ENCODE measurements at places on chromosomes 6 and 20.

GRCh38 chr6:94050515-94050914, 631.2 kb upstream of the EPHA7 start:
- no peak for DNase-seq

GRCh38 chr6:2854396-2854982, 12.8 kb upstream of the SERPINB1 start:
- DNase-seq, result peak; percentile 77

GRCh38 chr6:121764493-121764892, 329.0 kb downstream of the GJA1 start:
- DNase-seq, result no peak

- no peak for DNase-seq
Observed at GRCh38 chr20:38255393-38255792, 5.1 kb downstream of the KIAA1755 start.

GRCh38 chr6:128415387-128415786, 105.0 kb downstream of the PTPRK start:
- DNase-seq, result no peak

DNA sequence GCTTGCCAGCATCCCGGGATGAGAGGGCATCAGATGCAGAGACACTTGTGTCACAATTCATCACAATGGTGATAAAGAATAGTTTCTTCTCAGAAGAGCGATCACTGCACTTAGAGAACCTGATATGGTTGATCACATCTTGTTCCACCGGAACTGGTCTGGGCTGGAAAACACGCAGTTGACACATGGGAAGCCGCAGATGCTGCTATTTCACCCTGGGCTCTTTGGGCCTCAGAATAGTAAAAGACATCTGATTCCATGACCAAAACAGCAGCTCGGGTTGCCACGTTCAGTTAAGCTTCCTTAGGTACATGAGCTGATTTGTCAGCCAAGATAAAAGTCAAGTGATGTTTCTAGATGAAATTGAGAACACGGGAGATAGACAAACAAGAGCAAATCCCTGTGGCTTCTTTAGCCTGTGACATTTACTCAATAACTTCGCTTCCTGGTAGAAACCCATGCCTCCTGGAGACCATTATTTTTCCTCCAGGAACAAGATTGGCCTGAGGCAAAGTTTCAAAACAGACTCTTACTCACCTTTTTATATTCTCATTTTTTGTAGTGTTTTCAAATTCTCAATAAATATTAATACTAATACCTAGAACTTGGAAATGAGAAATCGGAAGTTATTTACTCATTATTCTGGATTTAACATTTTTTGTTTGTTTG, 59.4 kb downstream of the TRMT6 start:
- DNase-seq, result no peak

DNA sequence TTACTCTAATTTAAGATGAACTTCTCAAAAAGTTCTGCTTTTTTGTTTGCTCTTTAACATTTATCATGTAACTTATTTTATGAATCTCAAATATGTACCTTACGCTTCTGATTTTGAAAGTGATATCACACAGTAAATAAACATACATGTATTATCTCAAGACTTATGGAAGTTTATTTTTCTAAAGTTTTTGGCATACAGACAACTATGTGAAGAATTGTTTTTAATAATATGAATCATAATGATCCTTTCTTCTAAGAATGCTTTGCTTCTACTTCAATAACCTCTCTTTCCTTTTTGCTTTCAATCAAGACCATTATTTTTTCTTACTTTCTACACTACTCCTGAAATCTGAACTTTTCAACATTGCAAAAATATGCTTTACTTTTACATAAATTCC, 816.4 kb downstream of the EYS start:
- no peak for DNase-seq

DNA sequence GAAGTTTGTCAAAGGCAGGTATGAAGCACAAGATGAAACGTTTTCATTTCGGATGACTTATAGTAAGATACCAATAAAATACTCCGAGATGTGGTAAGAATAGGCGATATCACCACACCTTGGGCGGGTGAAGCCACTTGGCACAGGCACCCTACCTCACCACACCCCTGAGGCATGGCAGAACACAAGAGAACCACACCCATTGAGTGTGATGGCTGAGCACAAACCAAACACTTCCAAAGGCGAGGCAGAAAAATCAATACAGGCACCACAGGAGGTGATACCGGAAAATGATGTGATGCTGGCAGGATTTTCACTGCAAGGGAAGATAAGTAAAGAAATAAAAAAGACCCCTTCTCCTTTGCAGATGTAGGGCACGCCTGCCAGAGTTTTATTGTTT, 332.9 kb upstream of the PRDM1 start:
- no peak for DNase-seq

DNA sequence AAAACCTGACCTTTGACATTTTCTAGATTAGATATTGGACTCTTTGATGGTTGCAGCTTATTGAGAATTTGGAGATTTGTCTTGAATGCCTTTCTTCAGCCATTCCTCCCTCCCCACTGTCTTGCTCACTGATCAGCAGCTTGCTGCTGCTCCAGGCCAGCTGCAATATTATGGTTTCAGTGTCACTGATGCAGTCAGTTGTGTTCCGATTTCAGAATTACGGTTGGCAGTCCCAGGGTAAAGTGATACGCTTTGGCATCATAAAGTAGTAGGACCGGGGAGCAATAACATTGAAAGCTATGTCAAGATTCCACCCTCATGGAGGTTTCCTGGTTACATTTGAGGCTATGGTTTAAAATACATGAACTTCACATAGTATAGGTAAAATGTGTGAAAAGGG, 152.6 kb downstream of the BCKDHB start:
- no peak for DNase-seq

DNA sequence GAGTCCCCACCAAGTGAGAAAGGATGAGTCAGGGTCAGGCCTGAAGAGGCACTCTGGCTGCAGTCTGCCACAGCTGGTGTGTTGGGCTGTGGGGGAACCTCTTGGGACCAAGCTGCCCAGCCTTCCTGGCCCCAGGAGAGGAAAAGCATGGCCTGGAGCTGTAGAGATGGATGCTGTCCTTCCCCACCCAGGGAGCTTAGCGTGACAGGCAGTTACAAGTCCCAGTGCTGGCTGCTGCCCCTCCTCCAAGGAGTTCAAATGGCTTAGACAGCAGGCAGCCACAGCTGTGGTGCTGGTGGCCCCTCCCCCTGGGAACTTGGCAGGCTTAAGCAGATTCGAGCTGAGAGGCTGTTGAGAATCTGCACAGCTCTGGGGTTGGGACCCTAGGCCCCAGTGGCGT, 253.2 kb downstream of the PLCB1 start:
- no peak for DNase-seq

DNA sequence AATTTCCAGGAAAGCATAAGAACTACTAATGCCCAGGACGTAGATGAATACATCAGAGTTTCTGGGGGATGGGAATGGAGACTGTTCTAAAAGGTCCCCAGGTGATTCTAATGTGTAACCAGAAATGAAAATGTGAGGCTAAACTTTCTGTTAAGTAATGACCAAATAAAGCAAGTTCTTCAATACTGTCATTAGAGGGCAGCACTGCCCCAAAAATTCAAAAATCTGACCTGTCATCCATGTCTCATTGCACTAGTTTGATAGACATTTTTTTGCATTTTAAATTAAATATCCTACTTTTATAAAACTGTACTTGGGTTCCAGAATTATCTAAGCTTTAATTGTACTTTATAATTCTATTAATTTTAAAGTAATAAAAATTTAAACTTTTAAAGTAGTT, 94.9 kb downstream of the RFX6 start:
- DNase-seq, result peak; percentile 31

DNA sequence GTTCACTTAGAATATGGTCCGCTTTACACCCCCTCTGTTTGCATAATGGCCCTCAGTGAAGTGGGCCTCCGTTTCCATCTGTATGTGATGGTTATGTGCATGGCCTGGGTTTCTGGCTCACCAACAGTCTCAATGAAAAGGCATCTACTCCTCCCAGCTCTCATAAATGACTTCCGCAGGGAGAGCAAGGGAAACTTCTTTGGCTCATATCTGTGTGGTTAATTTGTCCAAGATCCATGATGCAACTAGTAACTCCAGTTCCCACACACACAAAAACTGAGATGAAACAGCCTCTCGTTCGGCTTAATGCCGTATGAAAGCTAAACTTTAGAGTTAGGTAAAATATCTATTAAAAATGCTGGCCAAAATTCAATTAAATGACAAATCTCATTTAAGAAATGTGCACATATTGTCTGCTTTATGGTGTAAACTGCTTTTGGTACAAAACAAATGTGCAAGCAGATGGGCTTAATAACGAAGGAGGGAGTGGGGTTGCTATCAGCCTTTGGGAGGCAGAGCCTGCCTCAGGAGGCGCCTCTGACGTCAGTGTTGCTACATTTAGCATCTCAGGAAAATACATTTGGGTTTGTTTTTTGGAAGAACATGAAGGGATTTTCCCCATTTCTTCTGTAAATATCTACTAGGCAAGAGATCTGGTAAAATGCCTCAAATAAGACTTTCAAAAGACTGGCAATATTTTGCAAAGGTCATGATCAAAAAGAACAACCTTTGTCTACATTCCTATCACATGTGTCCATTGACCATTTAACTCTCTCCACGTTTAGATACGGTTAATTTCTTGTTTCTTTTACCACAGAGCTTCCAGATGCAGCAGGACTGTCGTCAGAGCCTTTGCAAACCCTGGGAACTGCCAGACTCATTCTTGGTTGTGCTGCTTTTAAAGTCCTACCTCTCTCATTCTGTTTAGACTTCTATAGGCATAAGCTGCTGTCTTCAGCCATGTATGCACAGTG, 96.8 kb downstream of the ARMC2 start:
- no peak for DNase-seq

- DNase-seq, result no peak
Observed at GRCh38 chr6:39908838-39909583, 25.3 kb downstream of the MOCS1 start.

DNA sequence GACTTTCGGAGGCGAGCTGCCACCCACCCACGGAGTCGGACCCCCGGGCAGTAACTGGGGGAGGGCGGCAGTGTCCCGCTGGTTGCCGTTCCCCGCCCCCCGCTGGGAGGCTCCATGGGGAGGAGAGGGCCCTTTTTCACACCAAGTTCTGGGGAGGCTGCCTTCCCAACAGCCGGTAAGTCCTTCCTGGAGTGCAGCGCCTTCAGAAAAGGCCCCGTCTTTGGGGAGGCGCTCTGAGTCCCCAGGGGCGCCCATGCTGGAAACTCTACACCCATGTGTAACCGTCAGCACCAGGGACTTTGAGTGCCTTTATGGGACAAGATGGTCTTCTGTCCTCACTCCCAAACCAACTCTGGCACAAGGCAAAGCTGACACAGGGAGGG, 430 bp upstream of the SOX18 start:
- no peak for DNase-seq

DNA sequence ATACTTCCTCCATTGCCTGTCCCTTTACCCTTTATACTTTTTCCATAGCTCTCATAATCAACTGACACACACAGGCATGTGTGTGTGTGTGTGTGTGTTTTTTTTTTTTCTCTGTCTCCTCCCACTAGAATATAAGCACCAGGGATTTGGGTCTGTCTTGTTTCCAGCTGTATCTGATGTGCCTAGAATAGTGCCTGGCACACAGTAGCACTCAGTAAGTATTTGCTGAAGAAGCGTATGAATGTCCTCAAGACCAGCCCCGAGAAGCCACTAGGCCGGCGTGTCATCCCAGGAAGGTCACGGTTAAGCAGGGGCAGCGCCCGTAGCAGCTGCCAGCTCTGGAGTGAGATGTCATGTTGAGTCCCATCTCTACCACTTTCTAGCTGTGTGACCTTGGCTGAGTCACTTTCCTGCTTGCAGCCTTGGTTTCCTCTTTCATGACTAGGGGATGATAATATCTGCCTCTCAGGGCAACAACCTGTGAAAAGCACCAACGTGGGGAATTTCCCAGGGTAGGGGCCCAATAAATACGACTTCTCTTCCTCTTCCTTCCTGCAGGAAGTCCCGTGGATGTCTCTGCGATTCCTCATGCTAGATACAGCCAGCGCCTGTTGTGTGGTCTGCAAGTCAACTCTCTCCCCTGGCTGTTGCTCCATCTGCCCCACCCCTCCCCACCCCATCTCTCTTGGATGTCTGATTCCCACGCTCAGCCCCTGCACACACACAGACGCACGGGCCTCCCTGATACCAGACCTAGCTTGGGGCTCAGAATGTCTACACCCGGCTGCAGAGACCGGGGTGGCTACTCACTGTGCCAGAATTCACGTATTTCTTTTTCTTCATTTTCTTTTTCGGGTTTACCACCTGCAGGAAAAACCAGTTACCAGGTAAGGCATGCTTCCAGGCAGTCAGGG, 58.1 kb downstream of the RAB44 start:
- DNase-seq, result peak; percentile 77

DNA sequence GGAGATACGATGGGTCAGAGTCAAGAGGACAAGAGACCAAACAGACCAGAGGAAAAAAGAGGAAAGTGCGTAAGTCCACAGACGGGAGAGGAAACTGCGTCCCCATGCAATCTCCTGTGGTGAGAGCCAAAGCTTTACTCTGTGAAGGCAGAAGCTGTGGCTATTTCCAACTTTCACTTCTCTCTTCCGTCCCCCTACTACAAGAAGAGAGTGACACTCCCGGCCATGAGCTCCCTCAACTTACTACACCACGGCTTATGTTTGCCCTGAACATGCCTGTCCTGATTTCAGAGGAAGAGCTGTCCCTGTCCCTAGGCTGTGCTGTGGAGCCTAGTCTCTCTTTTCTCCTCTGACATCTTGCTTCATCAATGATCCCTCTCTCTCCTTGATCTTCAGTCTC, 11.5 kb upstream of the SSR1 start:
- peak; percentile 85 for DNase-seq

DNA sequence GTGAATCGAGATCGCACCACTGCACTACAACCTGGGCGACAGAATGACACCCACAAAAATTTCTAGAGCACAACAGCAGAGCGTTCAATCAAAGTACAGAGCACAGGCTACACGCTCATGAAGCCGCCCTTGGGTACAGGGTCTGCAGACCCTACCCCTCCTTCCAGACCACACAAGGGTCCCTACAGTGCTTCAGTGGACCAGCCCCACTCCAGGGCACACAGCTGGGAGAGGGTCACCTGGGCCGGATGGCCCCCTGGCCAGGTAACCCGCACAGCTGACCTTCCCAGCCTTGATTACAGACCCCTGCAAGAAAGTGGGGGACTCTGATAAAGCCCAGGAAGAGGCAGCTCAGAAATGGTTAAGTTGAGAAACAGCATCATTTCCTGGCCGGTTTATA, 63.6 kb downstream of the RIPOR3 start:
- no peak for DNase-seq

GRCh38 chr6:130602151-130602770, 224.9 kb upstream of the SMLR1 start:
- DNase-seq, result no peak

- DNase-seq, result no peak
Observed at GRCh38 chr6:158170656-158171081, 2.5 kb downstream of the GTF2H5 start.

- no peak for DNase-seq
Observed at GRCh38 chr6:162621246-162621645, 106.3 kb downstream of the PRKN start.

- no peak for DNase-seq
Observed at GRCh38 chr6:157281570-157281969, 41.7 kb downstream of the TMEM242 start.

GRCh38 chr6:74742793-74743508, 462.9 kb downstream of the COL12A1 start:
- no peak for DNase-seq
